Prostate gland (tissue), 2 donors: ENCODE measurements at places on chromosomes 12 and 14. TPM values are rescaled to one million over a fixed set of nuclear protein-coding genes. Genes with fewer than 3 reads are reported as not detected.

- H3K27me3 ChIP-seq, result no peaks in the 10 kb centered on the region
- no peak overlapping the region for H3K4me3 ChIP-seq
- no peaks in the 10 kb centered on the region for H3K36me3 ChIP-seq
- H3K27ac ChIP-seq, result no peak overlapping the region
Observed at GRCh38 chr14:24966579-24966964, 83.4 kb downstream of the STXBP6 start.

DNA sequence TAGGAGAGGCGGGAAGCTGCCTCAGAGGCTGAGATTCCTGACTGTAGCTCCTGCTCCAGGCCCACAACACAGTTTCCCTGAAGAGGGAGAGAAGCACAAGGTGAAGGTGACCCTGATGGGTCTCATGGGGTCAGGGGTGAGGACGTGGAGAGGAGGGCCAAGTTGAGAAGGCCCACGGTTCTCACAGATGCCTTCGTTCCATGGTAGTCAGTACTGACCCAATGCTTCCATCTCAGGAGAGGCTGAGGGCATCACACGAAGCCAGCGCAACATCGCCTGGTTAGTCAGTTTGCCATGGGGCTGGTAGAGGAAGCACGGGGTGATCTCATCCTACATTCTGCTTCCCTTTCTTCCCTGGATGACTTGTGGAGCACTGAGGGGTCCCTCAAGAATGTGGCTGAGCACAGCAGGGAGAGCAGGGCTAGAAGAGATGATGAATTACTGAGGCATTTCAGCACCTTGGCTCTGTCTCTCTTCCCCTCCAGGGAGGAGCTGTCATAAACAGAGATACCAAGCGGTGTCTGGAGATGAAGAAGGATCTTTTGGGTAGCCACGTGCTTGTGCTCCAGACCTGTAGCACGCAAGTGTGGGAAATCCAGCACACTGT lies 51.9 kb downstream of the GALNT8 start:
- H3K4me3 ChIP-seq, result no peak overlapping the region
- DNase-seq, result no peak
- H3K4me1 ChIP-seq, result no peaks in the 10 kb centered on the region

- no peak for DNase-seq
- H3K36me3 ChIP-seq, result no peaks in the 10 kb centered on the region
- H3K4me3 ChIP-seq, result no peak overlapping the region
- H3K4me1 ChIP-seq, result no peaks in the 10 kb centered on the region
Observed at GRCh38 chr14:96285667-96286066, 29.7 kb downstream of the BDKRB1 start.

DNA sequence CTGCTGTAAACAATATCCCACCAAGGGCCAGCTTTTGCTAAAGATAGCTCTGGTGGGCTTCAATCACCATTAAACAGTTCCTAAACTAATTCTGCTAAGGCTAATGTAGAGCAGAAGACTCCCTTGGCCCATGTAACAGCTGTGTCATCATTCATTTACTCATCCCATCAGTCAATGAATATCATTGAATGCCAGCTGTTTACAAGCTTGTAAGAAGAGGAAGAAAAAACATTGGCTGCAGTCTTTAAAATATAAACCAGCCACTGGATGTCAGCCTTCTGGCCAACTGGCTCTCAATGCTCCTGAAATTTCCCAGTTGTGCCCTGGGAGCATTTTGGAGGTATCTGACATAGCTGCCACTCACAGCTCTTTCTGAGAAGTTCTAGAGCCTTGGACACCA lies 18.0 kb upstream of the MAP3K9 start:
- no peak overlapping the region for H3K27ac ChIP-seq
- H3K27me3 ChIP-seq, result no peaks in the 10 kb centered on the region
- no peaks in the 10 kb centered on the region for H3K4me1 ChIP-seq
- H3K36me3 ChIP-seq, result no peaks in the 10 kb centered on the region
- no peak overlapping the region for H3K4me3 ChIP-seq

GRCh38 chr12:30191696-30192455 lies 408.1 kb upstream of the TMTC1 start:
- no peak for DNase-seq
- H3K27me3 ChIP-seq, result no peaks in the 10 kb centered on the region
- H3K4me3 ChIP-seq, result no peak overlapping the region
- H3K27ac ChIP-seq, result no peak overlapping the region
- H3K36me3 ChIP-seq, result no peaks in the 10 kb centered on the region
- H3K4me1 ChIP-seq, result no peaks in the 10 kb centered on the region

GRCh38 chr12:27345376-27345775 lies 12.7 kb downstream of the BMAL2 start:
- H3K4me1 ChIP-seq, result no peaks in the 10 kb centered on the region
- H3K4me3 ChIP-seq, result no peak overlapping the region
- H3K27ac ChIP-seq, result no peak overlapping the region
- H3K27me3 ChIP-seq, result no peaks in the 10 kb centered on the region
- H3K36me3 ChIP-seq, result no peaks in the 10 kb centered on the region

DNA sequence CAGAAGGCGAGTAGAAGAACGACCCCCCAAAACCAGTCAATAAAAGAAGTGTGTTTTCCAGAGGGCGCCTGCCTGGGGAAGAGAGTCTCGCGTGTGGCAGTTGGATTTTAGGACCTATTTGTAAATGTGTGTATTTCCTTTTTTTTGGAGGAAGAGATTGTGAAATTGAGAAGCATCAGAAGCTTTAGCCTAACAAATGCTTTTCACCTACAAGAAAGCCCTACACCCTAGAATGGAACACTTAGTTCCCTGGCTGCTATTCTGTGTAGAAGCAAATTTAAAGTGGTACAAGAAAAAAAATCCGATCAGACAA lies 1.3 kb downstream of the RCOR1 start:
- no peaks in the 10 kb centered on the region for H3K36me3 ChIP-seq
- no peak for DNase-seq
- H3K4me3 ChIP-seq, result peak overlapping the region; percentile 74
- peak overlapping the region; percentile 93 for H3K27ac ChIP-seq
- no peaks in the 10 kb centered on the region for H3K27me3 ChIP-seq
- no peaks in the 10 kb centered on the region for H3K4me1 ChIP-seq

GRCh38 chr12:42090899-42091298 lies 53.8 kb downstream of the GXYLT1 start:
- H3K4me3 ChIP-seq, result no peak overlapping the region
- no peak for DNase-seq
- H3K27ac ChIP-seq, result no peak overlapping the region
- no peaks in the 10 kb centered on the region for H3K4me1 ChIP-seq
- no peaks in the 10 kb centered on the region for H3K27me3 ChIP-seq

GRCh38 chr12:113420996-113421595 lies 1.1 kb upstream of the SDSL start:
- no peaks in the 10 kb centered on the region for H3K36me3 ChIP-seq
- no peak for DNase-seq
- H3K27me3 ChIP-seq, result no peaks in the 10 kb centered on the region

- H3K27ac ChIP-seq, result no peak overlapping the region
- no peaks in the 10 kb centered on the region for H3K27me3 ChIP-seq
- H3K4me1 ChIP-seq, result no peaks in the 10 kb centered on the region
- H3K36me3 ChIP-seq, result no peaks in the 10 kb centered on the region
Observed at GRCh38 chr12:82810568-82810967, 123.9 kb downstream of the TMTC2 start.

GRCh38 chr14:96309896-96310330 lies 53.2 kb downstream of the ATG2B start:
- H3K4me3 ChIP-seq, result no peak overlapping the region
- DNase-seq, result no peak
- no peak overlapping the region for H3K27ac ChIP-seq
- no peaks in the 10 kb centered on the region for H3K36me3 ChIP-seq
- no peaks in the 10 kb centered on the region for H3K4me1 ChIP-seq
- no peaks in the 10 kb centered on the region for H3K27me3 ChIP-seq

- DNase-seq, result peak; percentile 10
- peak overlapping the region; percentile 29 for H3K4me3 ChIP-seq
- no peak overlapping the region for H3K27ac ChIP-seq
Observed at GRCh38 chr14:90060312-90060964, 1.4 kb upstream of the KCNK13 start.

DNA sequence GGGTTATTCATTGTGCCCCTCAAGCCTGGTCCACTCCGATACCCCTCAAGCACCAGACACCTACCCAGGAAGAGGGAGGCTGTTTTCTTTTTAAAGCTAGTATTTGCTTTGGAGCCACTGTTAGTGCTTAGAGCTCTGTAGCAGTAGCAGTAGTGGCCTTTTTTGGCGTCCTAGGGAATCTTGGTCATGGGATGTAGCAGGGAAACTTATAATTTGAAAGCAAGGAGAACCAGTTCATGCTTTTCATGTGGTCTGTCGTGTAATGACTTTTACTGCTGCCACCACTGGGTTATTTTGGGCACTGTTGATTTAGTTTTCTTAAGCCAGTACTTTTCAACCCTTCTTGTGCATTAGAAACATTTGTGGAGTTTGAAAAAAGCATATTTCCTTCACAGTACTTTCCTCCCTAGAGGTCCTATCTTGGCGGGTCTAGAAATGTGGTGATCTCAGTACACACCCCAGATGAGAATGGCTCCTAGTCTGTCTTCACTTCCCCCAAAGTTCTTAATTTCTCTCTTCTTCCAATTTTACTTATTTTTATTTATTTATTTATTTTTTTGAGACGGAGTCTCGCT lies 49.7 kb downstream of the MARK3 start:
- no peaks in the 10 kb centered on the region for H3K27me3 ChIP-seq
- DNase-seq, result peak; percentile 46
- peak overlapping the region; percentile 70 for H3K27ac ChIP-seq

GRCh38 chr12:10528174-10528953 lies 22.7 kb downstream of the EIF2S3B start:
- H3K4me1 ChIP-seq, result no peaks in the 10 kb centered on the region
- DNase-seq, result no peak
- H3K27ac ChIP-seq, result no peak overlapping the region
- no peaks in the 10 kb centered on the region for H3K27me3 ChIP-seq

DNA sequence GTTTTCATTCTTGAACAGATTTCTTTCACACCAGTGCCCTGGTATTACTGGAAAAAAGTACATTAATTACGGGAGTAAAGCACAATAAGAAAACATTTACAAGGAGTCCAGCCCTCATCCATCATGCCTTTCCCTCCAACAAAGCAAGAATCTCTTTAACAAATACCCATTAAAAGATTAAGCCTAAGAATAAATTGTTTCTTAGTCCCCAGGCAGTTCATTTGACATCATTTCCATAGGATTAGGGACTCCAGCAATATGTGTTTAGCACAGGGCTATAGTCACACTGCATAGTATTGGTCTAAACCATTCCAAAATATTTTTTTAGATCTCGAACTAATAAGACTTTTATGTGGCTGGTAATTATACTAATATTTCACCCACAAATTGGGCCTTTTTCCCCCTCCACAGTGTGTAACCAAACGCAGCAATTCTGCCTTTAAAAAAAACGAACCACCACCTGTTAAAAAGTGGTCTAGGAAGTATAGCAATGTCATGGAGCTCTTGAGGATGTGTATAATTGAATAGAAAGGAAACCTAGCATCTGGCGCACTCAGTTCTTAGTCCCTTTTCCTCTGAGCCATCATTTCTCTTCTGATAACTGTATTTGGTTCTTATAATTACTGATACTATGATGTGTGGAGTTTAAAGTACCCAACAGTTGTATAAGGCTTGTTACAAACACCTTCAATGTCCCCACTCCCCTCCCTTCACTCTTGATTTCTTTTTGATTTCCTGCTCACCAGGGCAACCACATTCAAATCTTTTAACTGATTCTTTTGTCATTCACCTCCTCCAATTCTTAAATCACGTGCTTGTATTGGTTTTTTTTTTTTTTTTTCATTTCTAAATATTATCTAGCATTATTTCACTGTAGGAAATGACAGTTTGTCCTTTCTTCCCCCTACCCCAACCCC lies 138.7 kb downstream of the ETV6 start:
- no peaks in the 10 kb centered on the region for H3K27me3 ChIP-seq
- no peaks in the 10 kb centered on the region for H3K36me3 ChIP-seq
- H3K4me1 ChIP-seq, result no peaks in the 10 kb centered on the region
- H3K27ac ChIP-seq, result no peak overlapping the region

RNASE3 gene
- total RNA-seq, result not detected

KRT6C gene
- not detected for total RNA-seq

PLEKHG7 gene
- 0.50 TPM for total RNA-seq

TRPV4 gene
- 8.0 TPM for total RNA-seq

GMFB gene
- total RNA-seq, result 37.1 TPM

TBX3 gene
- total RNA-seq, result 155 TPM
